NCI-H2107 (cell line): ENCODE measurements at places on chromosomes 6 and 20.

- no peak for DNase-seq
Observed at GRCh38 chr20:833121-833449, 430 bp upstream of the FAM110A start.

GRCh38 chr6:49423817-49424216, 39.2 kb downstream of the MMUT start:
- DNase-seq, result no peak

- no peak for DNase-seq
Observed at GRCh38 chr6:126147291-126147815, 161.0 kb downstream of the TRMT11 start.

- DNase-seq, result peak; percentile 1
Observed at GRCh38 chr6:32415521-32416019, 8.6 kb upstream of the BTNL2 start.

DNA sequence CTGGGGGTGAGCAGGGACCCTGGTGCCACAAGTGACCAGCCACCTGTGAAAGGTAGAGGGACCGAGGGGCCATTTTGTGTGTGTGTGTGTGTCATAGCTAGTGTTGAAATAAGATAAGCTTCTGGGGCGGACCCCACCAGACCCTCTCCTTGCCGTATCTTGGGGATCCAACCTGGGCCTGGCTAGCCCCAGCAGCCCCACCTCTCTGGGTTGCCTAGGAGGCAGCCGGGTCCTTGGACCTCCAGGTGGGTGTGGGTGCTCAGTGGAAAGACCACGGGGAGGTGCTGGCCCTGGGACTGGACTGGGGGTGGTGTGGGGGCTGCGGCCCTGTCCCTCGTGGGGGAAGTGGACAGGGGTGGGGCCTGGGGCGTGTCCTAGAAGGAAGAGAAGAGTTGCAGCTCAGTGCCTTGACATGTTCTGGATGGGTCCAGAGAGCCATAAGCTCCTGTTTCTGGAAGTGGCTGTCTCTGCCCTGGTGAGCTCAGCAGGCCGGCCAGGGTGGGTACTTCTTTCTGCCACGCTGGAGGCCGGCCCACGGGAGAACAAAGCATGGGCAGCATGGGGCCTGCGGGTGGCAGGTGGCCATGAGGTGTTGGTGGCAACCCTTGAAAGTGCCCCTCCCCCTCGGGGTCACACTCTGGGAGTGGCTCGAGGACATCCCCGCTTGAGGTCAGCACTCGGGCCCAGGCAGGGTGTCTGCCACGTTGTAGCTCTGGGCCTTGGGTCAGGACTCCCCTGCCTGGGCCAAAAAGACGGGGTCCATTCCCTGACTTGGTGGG, 8.4 kb downstream of the RBBP8NL start:
- no peak for DNase-seq

DNA sequence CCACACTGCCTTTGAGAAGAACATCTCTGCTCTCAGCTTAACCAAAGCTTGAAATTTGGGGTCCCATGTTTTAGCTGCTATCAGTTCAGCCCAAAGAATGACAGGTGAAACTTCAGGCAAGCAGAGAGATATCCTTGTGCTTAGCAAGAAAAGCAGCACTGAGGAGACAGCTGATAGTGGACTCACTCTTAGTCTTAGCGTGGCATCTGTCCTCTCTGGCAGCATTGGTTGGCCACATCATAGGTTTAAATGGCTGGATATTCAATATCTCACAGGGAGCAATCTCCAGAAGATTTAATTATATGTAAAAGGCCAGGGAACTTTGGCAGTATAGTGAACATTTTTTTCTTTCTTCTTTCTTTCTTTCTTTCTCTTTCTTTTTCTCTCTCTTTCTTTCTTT, 131.1 kb upstream of the SGK1 start:
- no peak for DNase-seq

DNA sequence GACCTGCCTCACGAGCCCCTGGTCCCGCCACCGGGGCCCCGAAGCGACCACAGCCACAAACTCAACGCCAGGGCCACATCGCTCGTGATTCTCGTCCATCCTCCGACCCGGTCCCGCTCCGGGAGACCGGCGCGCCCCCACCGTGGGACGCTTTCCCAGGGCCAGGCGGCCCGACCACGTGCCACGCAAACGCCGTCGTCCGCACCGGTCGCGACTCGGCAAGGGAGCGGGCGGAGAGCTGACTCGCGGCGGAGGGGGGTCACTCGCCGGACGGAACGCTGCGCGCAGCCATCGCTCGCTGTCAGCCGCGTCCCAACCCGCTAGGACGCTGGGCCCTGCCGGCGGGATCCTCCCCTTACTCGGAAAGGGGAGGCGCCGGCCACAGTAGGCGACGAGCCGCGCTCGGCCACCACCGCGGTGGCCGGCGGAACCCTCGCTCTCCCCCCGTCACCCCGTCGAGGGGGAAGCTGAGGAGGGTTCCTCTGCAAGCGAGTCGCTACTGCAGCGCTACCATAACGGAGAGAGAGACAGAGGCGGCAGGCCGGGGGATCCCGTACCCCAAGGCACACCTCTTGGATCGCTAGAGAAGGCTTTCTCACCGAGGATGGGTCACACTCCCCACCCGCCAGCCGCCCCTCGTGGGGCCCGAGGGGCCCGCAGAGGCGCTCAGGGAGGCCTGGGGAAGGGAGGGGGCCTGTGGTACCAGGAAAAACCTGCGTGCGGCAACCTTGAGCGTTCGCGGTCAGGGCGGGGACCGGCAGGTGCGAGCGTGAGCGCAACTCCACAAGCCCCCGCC, 511.8 kb upstream of the ZNF337 start:
- no peak for DNase-seq

GRCh38 chr20:44031781-44032582, 117.3 kb downstream of the TOX2 start:
- peak; percentile 23 for DNase-seq

- no peak for DNase-seq
Observed at GRCh38 chr6:166174031-166174430, 6.4 kb upstream of the TBXT start.

- no peak for DNase-seq
Observed at GRCh38 chr6:159093609-159094443, 49.0 kb upstream of the TAGAP start.

DNA sequence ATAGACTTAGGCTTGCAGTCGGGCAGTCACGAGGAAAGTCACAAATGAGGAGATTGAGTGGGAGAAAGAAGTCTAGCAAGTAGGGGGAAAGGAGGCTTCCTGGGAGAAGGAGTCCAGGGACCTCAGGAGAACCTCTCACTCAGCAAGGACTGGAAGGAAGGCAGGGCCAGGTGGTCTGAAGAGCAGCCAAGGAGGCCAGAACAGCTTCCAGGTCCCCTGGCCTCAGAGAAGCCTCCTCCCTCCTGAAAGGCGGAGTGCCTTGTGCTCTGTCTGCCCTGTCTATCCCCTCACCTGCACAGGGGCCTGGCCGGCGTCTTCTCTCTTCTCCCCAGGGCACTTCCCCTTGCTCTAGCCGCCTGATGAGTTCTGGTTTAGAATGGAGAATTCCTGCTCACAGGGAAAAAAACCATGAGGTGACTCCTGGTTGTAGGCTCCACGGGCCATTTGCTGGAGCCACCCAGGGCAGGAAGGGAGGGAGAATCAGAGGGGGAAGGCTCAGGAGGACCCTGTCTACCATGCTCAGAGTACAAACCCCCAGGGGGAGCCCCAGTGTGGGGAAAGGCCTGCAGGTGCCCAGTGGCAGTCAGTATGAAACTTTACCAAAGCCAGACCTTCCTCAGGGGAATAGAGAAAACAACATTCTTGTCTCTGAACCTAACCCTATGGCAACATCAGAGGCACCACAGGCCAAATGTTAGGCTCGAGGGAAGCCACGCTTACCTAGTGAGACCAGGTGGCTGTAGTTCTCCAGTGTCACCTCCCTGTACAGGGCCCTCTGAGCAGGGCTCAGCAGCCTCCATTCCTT, 11.2 kb downstream of the ZNF337 start:
- no peak for DNase-seq

- DNase-seq, result no peak
Observed at GRCh38 chr20:45539382-45539781, at the start of gene WFDC6. TSS of gene WFDC6 (minus strand) at chr20:45539482. CDS start at chr20:45539407, 75 bp downstream.

DNA sequence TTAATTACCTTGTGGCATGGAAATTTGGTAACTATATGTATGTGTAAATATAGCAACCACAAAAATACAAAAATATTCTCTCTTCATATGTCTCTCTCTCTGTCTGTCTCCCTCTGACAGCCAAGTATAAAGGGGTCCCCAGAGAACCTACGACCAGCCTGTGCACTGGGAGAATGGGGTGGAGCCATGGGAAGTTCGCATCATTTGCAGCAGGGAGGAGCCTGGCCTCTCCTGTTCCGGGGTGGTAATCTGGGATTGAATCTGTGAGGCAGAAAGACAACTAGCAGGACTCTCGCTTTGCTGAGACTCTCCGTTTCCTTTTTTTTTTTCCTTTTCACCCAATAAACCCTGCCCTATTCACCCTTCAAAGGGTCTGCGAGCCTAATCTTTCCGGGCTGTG, 1109.1 kb downstream of the HACE1 start:
- no peak for DNase-seq

DNA sequence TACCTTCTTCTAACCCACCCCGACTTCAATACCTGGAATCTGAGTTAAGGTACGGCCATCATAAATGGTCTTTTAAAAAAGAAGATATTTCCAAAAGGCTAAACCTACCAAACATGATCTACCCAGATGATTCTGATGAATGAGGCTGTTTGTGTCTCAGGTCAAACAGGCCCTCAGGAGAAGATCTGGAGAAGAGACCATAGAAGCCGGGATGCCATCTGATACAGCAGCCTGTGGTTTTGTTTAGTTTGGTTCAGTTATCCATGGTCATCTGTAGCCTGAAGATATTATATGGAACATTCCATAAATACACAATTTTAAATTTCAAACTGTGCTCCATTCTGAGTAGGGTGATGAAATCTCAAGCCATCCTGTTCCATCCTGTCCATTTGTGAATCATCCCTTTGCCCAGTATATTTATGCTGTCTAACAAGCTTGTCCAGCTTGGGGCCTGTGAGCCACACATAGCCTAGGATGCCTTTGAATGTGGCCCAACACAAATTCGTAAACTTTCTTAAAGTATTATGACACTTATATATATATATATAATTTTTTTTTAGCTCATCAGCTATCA, 4.0 kb upstream of the CAP2 start:
- no peak for DNase-seq
